ENCODE measurements at places on chromosomes 12 and 14.

GRCh38 chr12:51827925-51828818 is 20.3 kb downstream of the FIGNL2 start:
- no peak for DNase-seq

DNA sequence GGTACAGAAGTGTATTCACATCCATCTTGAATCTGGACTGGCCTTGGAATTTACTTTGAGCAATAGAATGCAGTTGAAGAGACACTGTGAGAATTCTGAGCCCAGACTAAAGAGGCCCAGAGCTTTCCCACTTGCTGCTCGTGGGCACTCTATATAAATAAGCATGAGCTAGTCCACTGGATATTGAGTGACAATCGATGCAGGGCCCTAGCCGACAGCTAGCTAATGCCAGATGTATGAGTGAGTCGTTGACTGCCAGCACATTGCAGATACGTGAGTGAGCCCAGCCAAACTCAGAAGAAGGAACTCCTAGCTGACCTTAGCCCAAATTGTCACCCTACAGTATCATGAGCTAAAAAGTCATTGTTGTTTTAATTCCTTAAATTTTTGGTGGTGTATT is 24.9 kb downstream of the NAV3 start:
- DNase-seq: no peak

DNA sequence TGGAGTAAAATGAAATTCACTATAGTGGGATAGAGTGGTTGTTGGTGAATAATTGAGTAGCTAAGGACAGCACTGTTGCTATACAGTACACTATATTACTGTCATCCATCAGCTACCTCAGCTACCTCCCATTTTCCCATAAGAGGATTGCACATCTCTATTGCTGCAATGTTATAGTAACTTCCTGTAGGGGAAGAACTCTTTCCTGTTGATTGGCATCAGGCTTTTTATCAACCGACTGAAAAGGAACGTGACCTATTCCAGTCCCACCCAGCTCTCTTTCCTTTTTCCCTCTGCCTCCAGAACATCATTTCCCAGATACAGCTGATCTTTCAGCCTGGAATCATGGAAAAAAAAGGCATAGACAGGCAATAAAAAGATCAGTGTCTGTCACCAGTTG is 117.4 kb downstream of the ADAMTS20 start:
- DNase-seq: no peak

- DNase-seq: no peak
Observed at GRCh38 chr12:91179315-91179714, 3.3 kb downstream of the DCN start.
